Esophagus squamous epithelium (tissue), 5 donors: ENCODE measurements at places on chromosomes 6 and 20.

DNA sequence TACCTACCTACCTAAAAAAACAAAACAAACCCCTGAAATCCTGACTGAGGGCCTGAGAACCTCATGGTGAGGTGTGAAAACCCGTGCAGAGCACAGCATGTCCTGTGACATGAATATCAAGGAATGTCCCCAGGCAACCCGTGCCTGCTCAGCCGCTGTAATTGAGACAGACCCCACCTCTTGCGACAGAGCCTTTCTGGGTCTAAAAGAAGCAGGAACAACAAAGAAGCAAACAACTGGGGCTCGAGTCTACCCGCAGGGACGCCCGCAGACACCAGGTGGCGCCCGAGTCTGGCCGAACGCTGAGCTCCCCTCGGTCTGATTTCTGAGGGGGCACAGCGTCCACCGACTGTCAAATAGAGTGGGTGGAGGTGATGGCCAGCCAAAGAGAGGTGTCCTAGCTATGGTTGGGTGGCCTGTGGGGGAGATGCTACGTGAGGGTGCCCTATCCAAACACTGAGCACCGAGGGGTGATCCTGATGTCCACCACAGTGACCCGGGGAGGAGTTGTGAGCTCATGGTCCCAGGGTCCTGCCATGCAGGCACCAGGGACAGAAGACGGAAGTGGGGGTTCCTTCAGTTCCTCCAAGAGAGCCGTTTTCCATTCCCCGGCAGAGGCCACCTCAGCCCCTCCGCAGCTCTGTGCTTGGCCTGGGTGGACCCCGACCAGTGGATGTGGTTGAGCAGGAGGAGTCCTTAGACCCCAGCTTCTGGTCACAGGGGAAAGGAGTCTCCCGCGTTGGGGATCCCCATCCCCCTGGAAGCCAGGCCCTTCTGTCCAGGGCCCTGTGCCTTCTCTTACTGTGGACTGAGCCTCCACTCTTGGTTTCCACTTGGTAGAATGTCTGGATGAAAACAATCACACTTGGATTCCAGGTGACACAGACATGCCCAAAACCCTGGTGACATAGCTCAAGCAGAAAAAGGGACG lies 268.2 kb downstream of the CDC5L start:
- no peak for DNase-seq

DNA sequence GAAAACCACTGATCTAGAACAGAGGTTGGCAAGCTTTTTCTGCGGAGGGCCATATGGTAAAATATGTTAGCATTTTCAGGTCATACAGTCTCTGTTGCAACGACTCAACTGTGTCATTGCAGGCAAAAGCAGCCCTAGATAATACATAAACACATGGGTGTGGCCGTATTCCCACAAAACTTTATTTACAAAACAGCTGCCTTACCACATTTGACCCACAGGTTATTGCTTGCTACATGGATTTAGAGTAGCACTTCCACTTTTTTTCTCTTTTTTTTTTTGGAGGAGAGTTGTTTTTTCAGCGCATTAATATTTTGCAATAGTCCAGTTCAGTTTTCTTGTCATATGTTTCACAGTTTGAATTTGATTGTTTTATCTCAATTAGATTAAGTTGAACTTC lies 2.5 kb upstream of the IGF2R start:
- DNase-seq = no peak

- no peak for DNase-seq
Observed at GRCh38 chr6:139230391-139230840, 61.4 kb downstream of the TXLNB start.

DNA sequence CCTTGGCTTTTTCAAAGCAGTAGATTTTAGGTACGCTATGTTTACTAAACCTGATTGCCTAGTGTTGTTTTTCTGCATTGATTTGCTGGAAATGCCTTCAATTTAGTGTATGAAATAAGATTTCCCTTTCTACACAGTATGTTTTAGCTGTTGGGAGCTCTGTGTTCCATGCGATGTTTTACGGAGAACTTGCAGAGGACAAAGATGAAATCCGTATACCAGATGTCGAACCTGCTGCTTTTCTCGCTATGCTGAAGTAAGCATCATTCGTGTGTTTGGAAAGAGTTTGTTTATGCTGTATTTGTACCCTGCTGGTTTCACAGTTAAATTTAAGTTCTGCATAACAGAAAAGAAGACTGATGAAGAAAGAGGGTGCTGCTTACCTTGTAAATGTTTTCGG lies 1.9 kb downstream of the BTBD3 start:
- DNase-seq = no peak

DNA sequence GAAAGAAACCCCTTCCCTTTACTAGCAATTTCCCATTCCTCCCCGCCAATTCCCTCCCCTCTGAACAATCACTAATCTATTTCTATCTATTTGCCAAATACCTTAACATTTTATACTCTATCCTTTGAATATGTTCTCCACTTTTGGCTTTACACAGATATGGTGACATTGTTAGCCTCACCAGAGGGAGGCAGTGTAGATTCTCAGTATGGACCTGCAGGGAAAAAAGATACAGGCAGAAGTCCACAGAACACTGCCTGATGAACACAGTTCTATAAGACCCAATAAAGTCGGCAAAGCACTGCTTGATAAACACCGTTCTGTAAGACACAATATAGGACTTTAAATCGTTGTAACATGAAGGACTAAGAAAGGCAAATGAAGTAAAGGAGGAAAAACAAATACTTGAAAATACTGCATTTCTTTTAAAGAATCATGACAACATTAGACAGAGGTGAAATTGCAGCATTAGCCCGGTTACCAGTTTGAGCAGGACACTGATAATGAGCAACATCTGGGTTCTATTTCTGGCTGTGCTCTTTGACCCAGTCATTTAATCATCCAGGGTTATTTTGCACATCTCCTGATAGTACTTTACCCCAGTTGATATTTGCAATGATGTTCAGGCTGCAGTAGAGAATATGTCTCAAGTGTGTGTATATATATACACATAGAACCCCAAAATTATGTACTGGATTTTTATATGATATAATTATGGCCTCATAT lies 296.8 kb downstream of the UTRN start:
- no peak for DNase-seq

GRCh38 chr6:11353921-11354389 lies 121.5 kb upstream of the NEDD9 start:
- DNase-seq = no peak

GRCh38 chr6:160180706-160181105 lies 59.1 kb downstream of the SLC22A1 start:
- DNase-seq = no peak

- no peak for DNase-seq
Observed at GRCh38 chr6:164741938-164742451, 567.4 kb downstream of the C6orf118 start.

DNA sequence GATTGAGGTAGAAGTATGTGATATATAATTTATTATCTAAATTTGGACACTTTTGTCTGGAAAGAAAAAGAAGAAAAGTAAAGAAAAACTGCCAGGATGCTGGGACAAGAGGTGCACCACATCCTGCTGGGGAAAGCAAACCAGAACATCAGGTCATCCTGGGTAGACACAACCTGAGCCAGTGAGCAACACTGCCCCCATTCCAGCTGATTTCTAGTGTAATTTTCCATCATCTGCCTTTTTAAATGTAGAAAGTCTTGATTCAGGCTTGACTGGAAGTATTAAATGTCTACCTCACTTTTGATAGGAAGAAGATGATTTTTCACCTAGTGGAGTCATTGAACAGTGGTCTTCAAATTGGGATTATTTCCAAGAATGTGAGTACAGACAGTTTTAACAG lies 1164.5 kb upstream of the CITED2 start:
- DNase-seq = no peak

DNA sequence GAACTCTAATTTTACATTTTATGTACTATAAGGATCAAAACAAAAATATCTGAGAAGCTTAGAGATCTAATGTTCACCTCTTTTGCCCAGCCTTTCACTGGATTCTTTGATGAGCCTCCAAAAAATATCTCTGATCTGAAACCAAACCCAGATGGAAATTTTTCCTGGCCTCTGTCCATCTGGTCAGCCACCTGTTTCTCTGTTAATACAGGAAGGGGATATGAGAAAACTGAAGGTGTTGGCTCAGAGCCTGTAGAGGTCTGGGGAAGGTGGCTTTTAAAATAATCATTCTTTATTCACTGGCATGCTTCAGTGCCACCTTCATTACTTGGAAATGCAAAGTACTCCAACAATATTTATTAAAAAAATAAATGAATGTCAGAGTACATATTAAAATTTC lies 8.5 kb upstream of the MCM3 start:
- no peak for DNase-seq

- DNase-seq = no peak
Observed at GRCh38 chr6:129031051-129031599, 148.2 kb downstream of the LAMA2 start.

- DNase-seq = no peak
Observed at GRCh38 chr20:45998337-45998736, 10.4 kb upstream of the MMP9 start.

- no peak for DNase-seq
Observed at GRCh38 chr6:56848105-56848504, 106.8 kb upstream of the BEND6 start.
